ENCODE measurements at places on chromosomes 1 and 21.

- no peak for DNase-seq
Measured at GRCh38 chr1:36124404-36125128, 456 bp downstream of the COL8A2 start.

- DNase-seq, result no peak
Measured at GRCh38 chr1:71582673-71583072, 501.8 kb upstream of the ZRANB2 start.

DNA sequence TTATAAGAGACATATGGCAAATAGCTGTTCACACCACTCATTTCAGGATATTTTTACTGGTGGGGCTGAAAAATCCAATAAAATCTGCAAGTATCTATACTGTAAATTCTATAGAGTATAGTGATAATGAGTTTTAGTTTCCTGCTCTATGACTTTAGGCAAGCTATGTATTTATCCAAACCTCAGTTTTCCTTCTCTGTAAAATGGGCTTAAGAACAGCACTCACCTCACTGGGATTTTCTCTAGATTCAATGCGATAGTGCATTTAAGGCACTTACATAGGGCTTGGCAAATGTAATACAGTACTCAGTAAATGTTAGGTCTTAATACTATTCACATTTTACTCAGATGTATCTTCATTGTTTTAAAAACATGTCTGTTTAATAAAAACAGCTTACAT, 168.7 kb downstream of the ATG4C start:
- no peak for DNase-seq

GRCh38 chr1:61165402-61165801, 83.0 kb downstream of the NFIA start:
- no peak for DNase-seq

GRCh38 chr1:92125204-92125603, 45.1 kb downstream of the BTBD8 start:
- DNase-seq, result no peak

DNA sequence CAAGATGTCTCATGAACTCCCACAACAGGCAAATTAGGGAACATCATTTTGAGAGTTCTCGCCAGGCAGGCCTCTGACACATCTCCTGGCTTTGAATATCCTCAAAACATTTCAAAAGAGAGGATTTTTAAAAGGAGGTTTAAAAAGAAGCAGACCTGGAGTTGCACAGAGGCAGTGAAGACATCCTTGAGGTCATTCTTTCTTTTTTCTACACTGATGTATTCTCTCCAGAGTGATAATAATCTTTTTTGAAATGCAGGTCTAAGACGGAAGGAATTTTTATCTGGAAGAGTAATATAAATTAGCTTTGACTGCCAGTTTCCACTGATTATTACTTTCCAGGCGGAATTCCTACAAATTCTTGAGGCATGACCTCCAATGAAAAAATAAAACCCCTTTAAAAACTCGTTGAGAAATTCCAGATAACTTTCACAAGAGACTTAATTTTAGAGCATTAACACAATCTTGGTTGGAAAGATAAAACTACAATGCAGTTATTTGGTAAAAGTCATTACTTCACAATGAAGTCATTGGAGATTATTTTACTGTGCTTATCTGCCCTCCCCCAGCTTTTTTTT, 125.0 kb downstream of the LYPLAL1 start:
- DNase-seq, result no peak

- DNase-seq, result no peak
Measured at GRCh38 chr1:149915429-149916192, 2.0 kb downstream of the SV2A start.

DNA sequence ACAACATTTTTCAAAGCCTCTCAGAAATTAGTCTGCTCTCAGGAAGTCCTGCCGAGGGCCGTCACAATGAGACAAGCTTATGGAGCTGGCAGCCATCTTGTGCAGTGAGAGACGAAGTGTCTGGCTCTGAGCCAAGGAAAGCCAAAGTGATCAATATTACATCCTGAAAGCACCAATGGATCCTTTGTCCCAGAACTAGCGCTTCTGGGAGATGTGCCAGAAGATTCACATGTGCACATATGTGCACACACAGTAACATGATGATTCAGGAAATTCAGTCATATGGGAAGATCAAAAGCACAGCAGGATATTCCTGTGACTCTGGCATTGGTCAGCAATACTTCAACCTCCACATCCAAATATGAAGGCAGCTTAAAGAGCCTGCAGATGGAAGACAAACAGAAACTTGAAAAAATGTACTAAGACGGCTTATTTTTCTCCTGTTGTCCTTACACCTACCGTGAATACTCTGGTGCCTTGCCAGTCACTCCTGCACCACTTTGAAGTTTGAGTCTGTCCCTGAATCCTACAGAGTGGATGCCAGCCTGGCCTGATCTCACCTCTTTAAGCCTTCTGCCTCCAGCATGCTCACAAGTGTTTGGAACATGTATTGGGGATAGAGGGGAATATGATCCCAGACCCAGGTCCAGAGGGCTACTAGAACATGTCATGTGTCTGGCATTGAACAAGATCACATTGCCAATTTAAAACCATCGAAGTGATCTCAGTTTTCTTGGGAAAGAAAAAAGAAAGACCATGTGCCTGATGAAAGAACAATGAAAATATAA, 44.5 kb upstream of the PRRX1 start:
- no peak for DNase-seq

GRCh38 chr1:95770581-95770980, 536.6 kb downstream of the RWDD3 start:
- no peak for DNase-seq

DNA sequence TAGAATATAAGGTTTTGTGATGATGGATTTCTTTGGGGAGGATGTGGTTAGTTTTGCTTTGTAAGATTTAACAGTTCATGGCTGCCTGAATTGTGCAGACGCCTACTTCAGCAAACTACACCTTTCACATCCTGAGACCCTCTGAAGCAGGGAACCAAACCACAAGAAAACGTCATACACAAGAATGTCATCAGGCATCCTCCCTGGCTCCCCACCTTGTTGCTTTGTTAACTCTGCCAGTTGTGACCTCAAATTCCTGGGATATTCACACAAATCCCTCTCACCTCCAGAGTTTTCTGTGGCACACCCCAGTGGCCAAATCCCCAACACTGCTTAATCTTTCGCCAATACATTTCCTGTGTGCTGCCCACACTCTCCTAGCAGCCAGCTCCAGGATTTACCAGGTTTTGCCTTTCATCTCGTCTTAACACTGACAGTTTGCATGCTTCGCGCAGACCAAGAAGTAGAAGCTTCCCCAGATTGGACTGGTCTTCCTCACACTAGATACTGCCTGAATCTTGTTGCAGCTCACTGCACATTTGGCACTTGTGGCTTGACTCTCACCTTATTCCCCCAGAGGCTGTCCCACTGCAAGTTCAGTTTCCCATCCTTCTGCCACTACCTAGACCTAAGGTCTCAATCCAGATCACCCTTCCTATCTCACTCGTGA, 51.1 kb upstream of the CTTNBP2NL start:
- DNase-seq, result no peak

- DNase-seq, result peak; percentile 71
Measured at GRCh38 chr1:244952940-244953339, 88.6 kb upstream of the HNRNPU start.
